ENCODE measurements at places on chromosomes 11 and 22.

GRCh38 chr11:102716527-102716926 is 8.2 kb downstream of the MMP8 start:
- no peak for DNase-seq

DNA sequence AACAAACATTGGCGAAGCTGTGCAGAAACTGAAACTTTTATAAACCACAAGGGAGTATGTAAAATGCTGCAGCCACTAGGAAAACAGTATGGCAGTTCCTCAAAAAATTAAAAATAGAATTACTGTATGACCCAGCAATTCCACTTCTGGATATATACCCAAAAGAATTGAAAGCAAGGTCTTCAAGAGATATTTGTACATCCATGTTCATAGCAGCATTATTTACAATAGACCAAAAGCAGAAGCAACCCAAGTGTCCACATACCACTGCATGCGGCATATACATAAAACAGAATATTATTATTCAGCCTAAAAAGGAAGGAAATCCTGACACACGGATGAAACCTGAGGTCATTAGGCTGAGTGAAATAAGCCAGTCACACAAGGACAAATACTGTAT is 85.8 kb downstream of the RELT start:
- no peak for DNase-seq

DNA sequence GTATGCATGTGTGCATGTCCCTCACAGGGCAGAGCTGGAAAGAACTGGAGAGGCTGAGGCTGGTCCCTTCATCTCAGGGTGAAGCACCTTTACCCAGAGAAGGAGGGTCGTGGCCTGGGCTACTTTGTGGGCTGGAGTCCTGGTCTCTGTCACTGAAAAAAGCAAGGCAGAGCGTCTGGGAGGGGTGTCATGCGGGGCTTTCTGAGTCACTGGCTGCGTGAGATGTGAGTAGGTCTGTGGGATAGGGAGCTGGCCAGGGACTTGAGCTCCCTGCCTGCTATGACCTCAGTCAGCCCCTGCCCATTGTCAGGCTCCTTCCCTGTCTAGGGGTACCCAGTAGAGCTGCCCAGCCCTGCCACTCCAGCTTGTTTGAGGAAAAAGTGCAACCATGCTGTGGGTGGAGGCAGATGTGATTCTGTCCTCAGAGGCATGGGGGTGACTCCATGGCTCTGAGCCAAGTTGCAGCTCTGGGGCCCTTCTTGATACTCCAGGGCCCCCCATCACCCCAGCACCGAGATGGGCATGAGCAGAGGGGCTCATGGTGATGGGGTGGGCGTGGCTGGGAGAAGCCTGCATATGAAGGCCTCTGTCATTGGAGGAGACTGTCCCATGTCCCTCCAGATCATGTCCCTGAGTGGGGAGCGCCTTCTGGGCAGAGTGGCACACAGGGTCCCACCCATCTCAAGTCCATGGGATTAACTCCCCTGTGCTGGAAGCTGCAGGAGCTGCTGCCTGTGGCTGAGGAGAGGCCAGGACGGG is 27.8 kb downstream of the KCNQ1 start:
- DNase-seq, result no peak

DNA sequence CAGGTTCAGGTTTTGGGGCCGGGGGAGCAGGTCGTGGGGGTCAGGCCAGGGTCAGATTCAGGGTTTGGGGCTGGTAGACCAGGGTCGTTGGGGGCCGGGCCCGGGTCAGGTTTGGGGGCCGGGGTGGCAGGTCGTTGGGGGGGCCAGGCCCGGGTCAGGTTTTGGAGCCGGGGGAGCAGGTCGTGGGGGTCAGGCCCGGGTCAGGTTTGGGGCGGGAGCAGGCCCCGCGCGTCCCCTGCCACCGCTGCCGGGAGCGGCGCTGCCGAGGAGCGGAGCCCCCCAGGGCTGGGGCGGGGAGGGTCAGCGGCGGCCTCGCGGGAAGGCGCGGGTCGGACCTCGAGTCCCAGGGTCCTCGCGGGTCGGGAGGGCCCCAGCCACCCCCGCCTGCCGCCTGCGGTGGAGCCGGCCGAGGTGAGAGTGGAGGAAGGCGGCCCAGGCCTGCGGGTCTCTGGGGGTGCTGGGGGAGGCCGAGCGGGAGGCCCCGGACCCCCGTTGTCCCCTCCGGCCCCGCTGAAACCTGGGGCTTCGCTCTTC is 535 bp downstream of the TRABD start:
- no peak for DNase-seq

- DNase-seq, result no peak
These were observed 1327.3 kb downstream of the TBC1D22A start for GRCh38 chr22:48089601-48090331.

GRCh38 chr11:118820412-118821357 is 29.7 kb upstream of the DDX6 start:
- no peak for DNase-seq

DNA sequence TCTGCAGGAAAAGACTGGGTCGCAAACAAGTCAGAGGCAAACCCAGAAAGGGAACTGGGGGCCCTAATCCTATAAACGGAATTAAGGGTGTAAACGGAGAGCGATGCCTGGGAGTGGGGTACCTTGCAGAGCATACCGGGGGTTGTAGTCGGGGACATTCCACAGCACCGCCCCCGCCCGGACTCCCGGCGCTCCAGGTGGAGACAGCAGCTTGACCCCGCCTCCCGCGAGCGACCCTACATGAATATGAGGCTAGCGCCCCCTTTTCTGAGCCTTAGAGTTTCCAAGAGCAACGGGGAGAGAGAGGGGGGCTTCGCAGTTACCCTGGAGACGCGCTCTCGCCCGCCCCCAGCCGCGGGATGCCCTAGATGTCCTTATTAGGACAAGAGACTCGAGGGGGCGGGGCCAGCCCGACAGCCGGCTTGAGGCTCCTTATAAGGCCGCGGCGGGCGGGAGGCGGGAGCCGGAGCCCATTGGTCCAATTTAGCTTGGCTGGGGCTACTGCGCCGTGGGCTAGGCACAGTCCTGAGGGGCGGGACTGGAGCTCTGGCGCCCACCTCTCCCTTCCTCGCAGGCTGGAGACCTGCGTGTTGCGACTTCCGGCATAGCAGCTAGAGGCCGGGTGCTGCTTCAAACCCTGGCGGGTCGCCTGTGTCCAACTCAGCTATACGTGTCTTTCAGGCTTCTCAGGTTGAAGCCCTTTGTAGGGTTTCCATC is 980 bp upstream of the MUS81 start:
- peak; percentile 96 for DNase-seq

DNA sequence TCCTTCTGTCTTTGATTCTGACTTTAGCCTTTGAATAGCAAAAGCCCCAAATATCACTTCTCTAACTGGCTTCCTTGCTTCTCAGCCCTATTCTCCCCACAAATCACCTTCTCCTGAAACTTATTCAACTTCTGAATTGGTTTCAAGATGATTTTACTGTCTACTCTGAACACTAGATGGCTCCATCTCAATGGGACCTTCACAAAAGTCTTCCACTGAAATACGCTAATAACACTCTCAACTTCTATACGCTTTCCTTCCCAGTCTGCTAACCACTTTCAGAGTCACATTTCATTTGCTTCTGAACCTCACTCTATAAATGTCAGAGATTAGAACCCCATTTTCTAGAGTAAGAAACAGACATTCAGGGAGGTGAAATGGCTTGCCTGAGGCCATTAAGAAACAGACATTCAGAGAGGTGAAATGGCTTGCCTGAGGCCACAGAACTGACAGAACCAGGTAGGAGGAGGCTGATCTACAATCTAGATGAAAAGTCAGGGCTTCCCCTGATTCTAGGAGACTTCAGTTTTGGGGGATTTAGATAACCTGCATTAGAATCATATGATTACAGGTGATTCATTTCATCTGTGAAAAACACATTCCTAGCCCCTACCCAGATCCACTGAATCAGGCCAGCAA is 20.6 kb downstream of the MORC2 start:
- DNase-seq, result no peak

GRCh38 chr11:94734563-94735275 is 33.4 kb upstream of the AMOTL1 start:
- no peak for DNase-seq

DNA sequence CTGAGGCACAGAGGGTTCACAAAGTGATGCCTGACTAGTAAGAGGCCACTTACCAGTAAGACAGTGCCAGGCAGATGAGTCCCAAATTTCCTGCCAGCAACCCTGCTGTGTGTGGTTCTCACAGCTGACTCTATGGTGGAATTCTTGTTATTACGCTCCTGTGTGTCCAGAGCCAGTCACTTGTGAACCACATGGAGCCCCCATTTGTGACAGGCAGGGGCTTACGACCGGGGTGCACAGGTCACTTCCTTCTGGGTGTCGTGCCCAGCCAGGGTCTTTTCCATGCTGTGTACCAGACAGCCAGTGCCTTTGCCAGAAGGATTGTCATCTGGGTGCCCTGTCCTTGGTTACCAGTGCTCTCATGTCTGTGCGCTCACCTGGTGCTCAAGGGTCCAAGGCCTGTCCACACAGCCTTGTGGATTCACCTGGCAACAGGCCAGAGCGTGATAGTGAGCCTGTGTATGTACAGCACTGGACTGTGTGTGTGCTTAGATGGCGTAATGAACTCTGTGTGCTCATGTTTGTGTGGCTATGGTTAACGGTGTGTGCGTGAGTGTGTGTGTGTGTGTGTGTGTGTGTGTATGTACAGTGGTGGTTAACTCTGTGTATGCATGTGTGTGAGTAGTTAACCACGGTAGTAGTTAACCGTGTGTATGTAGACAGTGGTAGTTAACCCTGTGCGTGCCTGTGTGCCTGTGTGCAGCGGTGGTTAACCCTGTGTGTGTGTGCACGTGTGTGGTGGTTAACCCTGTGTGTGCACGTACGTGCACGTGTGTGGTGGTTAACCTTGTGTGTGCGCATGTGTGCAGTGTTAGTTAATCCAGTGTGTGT is 18.6 kb downstream of the GRAMD4 start:
- DNase-seq, result no peak
